ENCODE measurements at places on chromosomes 11 and 22. TPM values are rescaled to one million over a fixed set of nuclear protein-coding genes. Genes with fewer than 3 reads are reported as not detected.

POU2AF1 gene
- not detected for total RNA-seq

SDHAF2 gene
- total RNA-seq = 33.8 TPM

C11orf65 gene
- 1.6 TPM for total RNA-seq

HMOX1 gene
- total RNA-seq = 240 TPM

PGA4 gene
- total RNA-seq = 0.32 TPM

PNPLA3 gene
- 1.7 TPM for total RNA-seq

CBX6 gene
- 32.8 TPM for total RNA-seq

DCDC1 gene
- total RNA-seq = 0.34 TPM

OR52N4 gene
- not detected for total RNA-seq

SMTNL1 gene
- not detected for total RNA-seq

All from bronchial smooth muscle cell (primary cell).